AG04450 (cell line): ENCODE measurements at places on chromosomes 3 and 15.

- no peak for DNase-seq
Measured at GRCh38 chr15:70146162-70146561, 48.4 kb upstream of the TLE3 start.

- no peak for DNase-seq
Measured at GRCh38 chr15:68739390-68740080, 81.2 kb downstream of the ANP32A start.

DNA sequence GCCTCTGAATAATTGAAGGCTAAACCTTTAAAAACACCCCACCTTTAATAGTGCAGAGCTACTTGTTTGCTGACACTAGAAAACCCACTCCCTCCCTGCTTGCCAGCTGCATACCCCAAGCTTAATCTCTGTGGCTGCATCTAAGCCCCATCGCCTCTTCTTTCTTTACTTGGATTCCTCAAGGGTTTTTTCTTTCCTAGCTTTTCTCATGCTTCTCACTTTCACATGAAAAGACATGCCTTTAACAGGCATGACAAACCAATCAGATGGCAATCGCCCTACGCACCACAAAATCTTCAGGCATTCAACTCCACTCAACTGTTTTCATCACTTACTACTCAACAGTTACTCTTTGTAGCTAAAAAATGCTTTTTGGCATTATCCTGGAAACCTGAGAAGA, 77.5 kb downstream of the PLD1 start:
- DNase-seq = no peak

- no peak for DNase-seq
Measured at GRCh38 chr3:71208211-71209095, 375.1 kb downstream of the FOXP1 start.

DNA sequence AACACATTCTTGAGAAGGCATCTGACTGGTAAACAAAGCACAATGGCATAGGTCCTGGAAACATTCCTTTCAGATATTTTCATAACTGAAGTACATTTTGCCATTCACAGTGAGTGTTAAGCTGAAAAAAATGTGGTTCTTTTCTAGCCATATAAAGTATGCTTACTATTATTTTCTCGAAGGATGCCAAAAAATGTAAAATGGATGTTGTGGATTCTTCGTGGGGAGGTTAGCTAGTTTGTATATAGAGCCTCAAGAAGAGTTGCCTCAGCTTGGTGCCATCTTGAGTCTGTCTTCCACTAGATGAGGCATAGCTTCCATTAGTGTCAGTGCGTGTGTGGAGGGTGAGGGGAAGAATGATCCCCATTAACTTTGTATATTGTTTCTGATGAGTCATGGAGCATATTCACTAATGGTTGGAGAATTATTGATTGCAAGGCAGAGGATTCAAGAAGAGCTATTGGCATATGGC, 4.1 kb downstream of the MBNL1 start:
- DNase-seq = peak; percentile 70

DNA sequence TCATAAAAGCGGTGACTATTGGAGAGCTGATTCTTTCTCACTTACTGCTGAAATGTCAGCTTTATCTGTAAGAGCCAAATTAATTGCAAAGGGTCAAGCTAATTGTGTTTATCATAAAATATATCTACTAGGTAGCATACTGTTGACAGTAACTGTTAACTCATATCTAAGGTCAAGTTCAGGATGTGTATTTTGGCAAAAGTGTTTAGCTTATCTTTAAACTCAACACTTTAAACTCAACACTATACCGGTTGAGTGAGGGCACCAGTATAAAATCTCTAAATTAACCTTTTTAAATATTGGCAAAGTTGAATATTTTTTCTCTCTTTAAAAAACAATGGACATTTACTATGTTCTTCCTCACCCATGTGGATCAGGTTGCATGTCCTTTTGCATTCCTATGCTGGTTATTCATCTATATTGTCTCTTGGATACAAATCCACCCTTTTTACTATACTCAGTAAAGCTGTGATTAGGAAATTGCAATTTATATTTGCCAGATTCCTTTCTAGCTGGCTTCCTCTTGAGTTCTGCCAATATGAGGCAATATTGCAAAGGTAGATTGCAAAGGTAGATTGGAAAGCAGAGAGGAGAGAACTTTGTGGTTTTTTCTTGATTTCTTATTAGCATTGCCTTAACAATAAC, 344.6 kb upstream of the DCBLD2 start:
- no peak for DNase-seq

DNA sequence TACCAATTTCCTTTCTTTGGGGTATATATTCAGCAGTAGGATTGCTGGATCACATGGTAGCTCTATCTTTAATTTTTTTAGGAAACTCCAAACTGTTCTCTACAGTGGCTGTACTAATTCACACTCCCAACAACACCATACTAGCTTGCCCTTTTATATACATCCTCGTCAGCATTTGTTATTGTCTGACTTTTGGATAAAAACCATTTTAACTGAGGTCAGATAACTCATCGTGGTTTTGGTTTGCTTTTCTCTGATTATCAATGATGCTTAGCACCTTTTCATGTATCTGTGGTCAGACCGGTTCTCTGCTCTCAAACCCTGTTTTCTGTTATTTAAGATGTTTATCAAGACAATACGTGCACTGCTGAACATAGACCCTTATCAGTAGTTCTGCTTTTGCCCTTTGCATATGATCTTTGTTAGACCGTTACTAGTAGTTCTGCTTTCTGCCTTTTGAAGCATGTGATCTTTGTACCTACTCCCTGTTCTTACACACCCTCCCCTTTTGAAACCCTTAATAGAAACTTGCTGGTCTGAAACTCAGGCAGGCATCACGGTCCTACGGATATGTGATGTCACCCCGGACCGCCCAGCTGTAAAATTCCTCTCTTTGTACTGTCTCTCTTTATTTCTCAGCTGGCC, 474.3 kb downstream of the RSL24D1 start:
- no peak for DNase-seq

DNA sequence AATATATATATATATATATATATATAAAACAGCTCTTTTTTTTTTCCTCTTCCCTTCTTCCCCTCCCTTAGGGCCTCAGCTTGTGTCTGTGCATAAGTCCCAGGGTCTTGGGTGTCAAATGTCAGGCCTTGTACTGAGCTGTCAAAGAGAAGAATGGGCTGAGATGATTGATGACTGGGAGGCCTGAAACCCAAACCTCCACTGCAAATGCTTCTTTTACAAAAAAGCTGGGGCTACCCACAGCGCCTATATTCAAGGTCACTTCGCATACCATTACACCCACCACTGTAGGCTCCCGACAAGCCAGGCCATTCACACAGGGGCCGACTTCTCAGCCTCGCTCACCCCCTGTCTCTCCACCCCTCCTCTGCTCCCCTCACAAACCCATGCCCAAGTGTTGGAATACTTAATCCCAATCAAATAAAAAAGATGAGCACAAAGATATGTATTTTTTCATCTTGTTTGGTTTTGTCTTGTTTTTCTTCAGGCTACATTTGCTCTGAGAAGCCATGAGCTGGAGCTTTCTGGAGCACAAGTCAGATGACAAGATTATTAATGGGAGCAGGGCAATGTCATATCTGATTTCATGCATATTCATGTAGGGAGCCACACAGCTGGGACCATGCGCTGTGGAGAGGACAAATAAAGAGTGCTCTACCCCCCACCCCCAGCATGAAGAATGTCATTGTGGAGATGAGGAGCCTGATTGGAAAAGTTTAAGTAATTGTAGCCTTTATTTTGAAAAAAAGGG, 614.4 kb upstream of the NR2F2 start:
- no peak for DNase-seq

DNA sequence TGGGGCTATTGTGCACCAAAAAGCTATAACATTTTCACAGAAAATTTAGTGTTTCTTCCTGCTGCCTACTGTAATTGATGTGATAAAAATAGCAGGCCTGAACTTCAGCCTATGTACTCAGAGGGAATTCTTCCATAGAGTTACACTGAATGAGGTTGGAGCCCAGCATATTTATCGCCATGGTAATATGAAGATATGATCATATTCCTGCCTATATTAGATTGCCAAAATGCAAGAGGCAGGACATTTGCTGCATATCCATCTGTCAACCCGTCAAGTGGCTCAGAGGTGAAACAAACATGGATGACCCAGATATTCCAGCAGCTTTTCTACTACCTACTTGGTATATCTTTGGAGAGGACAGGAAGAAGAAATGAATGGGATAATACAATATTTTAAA, 1150.6 kb downstream of the TBL1XR1 start:
- no peak for DNase-seq

DNA sequence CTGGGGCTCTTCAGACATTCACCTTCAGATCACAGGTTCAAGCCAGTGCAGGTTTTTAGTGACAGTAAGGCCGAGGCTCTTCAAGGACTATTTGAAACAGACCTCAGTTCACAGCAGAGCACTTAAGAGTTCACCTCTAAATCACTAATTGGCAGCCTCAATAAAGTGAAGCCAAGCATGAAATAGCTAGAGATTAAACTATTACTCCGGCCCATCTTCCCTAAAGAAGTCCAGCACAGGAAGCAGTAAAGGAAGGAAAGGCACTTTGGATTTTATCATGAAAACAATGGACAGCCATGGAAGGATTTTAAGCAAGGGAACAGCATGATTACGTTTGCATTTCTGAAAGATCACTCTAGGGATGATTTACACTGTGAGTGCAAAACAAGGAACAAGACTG, 27.6 kb upstream of the ARL6 start:
- DNase-seq = no peak

- no peak for DNase-seq
Measured at GRCh38 chr3:127034990-127035652, 52.2 kb downstream of the PLXNA1 start.

GRCh38 chr15:80761754-80762153, 17.4 kb upstream of the CEMIP start:
- no peak for DNase-seq

DNA sequence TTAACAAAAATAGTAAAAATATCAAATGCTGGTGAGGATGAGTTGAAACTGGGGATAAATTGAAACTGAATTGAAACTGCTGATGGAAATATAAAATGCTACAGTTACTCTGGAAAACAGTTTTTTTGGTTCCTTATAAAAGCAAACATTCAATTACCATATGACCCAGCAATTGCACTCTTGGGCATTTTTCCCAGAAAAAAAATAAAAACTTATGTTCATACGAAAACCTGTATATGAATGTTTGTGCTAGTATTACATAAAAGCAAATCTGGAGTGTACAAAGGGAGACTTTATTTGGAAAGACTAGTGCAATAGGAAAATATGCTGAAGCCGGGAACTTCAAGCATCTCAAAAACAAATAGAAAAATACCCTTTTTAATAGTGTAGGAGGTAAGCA, 857.9 kb upstream of the CADM2 start:
- no peak for DNase-seq

- no peak for DNase-seq
Measured at GRCh38 chr3:14605067-14605466, 46.5 kb upstream of the CCDC174 start.

DNA sequence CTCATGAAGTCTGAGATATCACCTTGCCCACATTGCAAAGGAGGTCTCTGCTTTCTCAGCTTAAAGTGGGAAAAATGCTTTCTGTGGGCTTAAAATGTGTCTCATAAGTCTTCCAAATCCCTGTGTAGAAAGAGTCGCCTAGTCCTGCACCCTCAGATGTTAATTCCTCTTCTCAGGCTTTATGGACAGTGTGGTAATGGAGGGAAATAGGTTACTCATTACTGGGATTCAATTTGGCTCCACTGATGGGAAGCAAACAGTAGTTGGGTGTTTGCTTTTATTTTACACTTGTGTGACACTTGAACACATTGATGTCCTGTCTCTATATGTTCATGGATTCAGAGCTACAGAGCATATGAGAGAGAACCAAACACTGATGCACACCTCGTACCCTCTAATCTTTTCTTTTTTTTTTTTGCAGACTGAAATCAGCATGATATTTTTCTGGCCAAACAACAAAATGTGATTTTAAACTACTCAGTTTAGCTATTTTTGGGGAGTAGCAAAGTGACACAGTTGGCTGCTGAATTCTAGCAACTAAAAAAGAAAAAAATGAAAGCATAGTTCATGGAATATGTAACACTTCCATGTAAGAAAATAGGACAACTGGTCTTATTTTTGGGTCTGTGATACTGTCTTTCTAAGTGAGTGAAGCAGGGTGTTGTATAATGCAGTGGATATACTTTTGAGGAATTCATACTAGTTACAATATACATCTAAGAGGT, 8.6 kb downstream of the PTPRG start:
- no peak for DNase-seq

DNA sequence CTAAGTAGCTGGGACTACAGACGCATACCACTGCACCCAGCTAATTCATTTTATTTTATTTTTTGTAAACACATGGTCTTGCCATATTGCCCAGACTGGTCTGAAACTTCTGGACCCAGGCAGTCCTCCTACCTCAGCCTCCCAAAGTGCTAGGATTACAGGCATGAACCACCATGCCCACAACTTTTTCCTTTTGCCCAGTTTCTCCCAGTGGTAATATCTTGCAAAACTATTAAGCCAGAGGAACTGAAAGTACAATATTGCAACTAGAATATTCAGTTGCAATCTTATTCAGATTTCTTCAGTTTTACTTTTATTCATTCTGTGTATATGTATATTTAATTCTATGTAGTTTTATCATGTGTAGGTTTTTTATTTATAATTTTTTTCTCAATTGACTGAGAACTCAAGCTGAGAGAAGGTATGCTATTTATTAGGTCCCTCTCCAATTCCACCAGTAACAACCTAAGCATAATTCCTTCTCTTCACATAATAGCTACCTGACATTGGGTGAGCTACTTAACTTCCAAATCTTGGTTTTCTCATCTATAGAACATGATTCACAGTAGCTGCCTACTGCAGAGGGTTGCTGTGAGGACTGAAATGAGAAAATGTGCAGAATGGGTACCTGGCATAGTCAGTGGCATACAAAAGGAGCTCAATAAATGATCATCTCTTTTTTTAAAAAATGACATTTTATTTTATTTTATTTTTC, 30.8 kb downstream of the KLHL18 start:
- DNase-seq = no peak

DNA sequence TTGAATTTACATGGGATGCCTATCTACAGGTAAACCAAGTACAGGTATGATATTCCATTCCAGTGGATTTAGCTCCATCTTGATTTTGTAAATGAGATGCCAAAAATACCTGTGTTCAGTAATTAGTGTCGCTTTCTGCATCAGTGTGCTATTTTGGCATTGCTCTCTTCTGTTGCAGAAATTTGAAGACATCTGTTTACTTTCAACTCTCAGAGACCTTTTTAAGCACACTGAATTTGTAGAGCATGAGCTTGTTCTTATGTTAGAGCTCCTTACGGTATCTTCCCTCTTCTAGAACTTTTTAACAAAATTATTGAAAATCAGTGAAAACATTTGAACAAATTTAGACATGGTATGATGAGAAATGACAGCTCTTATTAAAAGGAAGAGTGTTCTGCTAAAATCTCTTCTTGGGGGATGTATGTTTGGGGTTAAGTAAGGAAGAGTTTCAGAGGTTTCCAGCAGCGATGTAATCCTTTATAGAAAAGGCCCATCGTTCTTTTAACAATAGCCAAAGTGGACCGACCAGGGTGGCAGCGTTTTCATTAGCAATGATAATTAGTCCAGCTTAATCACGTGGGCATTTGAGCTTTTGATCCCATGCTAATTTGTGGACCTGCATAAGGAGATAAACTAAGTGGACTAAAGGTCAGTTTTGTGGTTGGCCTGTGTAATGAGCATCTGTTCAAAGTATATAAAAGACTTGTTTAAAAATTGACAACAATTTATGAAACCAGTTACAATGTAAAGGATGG, 385.4 kb downstream of the PTPRG start:
- no peak for DNase-seq

- no peak for DNase-seq
Measured at GRCh38 chr3:24965706-24966385, 462.2 kb upstream of the RARB start.
